ENCODE measurements at places on chromosomes 13 and 19.

- DNase-seq: no peak
Measured at GRCh38 chr13:33612641-33613638, 205.0 kb upstream of the RFC3 start.

DNA sequence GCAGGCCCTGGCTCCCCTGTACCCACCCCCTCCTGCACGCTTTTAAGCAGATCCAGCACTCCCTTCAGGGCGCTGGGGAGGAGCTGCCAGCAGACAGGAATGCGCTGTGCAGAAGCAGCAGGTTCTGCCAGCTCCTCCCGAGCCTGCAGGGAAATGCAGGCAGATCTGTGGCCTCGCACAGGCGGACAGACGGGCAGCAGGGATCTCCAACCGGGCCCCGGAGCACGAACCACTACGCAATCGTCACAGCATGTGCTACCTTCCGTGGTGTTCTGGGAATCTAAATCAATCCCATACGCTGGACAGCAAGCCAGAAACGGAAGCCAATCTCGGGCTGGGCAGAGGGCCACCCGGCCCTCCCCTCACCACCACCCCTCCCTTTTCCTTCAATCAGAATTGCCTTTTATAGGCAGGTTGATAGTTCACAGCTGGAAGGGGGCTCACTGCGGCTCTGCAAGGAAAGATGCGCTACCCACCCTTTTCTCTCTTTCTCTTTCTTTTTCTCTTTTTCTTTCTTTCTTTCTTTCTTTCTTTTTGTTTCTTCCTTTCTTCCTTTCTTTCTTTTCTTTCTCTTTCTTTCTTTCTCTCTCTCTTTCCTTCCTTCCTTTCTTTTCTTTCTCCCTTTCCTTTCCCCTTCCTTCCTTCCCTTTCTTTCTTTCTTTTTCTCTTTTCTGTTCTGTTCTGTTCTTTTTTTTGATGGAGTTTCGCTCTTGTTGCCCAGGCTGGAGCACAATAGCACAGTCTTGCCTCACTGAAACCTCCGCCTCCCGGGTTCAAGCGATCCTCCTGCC is 99.9 kb downstream of the GNG7 start:
- no peak for DNase-seq

- no peak for DNase-seq
Measured at GRCh38 chr13:96454466-96454865, 364.6 kb downstream of the HS6ST3 start.

DNA sequence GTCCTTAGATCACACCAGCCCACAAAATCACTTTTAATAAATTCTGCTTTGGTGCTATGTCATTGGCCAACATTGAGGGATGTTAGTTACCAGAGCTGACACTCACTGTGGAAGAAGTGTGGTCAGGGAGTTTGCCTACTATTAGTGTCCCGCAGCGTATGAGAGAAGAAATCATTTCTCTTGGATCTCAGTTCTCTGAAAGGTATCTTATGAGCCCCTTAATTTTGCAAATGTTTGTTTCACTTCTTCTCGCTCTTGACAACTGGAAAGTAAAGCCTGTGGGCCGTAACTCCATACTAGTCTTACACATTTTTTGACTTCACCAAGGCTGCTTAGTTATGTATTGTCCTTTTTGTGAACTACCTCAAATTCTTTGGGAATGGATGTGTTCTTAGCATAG is 80.9 kb downstream of the FLT1 start:
- no peak for DNase-seq

All from neural crest cell (in vitro differentiated cells).